ENCODE measurements at places on chromosomes 7 and 10.

DNA sequence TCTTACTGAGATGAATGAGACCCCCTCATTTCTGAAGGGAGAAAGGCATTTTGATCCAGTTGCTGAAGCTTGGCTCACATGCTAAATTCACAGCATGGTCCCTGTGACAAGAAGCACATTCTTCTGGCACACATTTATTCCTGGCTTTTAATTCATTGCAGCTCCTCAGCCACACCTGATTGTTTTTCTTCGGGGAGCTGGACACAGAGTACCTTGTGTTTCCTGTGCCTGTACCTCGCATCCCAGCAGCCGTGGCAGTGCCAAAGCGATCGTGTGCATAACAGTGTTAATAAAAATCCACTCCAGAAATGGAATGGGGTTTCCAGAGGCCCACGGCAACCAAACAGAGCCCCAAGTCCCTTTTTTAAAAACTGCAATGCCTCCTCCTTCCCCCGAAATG is 615.3 kb upstream of the MGMT start:
- DNase-seq: no peak

- no peak for DNase-seq
Observed at GRCh38 chr10:12501841-12502525, 152.6 kb downstream of the CAMK1D start.

GRCh38 chr7:157476654-157477549 is 140.1 kb downstream of the DNAJB6 start:
- DNase-seq: no peak

GRCh38 chr7:2983586-2983985 is 60.1 kb downstream of the CARD11 start:
- no peak for DNase-seq

DNA sequence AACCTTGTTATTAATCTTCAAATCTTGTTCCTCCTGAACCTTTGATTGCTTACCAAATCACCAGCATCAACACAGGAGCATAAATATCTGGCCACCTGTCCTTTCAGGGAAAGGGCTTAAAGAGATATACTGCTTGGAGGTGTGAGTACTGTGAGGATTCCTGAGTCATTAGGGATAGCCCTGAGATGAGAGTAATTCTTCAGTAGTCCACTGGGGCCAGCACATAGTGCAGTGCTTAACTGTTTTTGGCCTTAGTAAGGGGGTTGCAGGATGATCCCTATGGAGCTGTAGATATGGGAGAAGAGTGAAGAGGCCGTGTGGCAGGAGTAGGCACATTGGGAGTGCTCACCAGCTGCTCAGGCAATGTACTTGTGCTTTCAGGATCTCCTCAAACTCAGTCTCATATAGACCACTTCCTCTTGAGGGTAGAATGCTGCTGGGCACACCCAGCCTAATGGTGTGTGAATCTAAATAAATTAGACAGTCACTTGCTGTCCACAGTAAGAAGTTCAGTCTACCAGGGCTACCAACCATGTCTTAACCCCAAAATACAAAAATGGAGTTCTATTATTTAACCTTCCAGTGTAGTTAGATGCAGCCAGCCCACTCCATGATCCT is 26.5 kb upstream of the GPR141 start:
- no peak for DNase-seq

DNA sequence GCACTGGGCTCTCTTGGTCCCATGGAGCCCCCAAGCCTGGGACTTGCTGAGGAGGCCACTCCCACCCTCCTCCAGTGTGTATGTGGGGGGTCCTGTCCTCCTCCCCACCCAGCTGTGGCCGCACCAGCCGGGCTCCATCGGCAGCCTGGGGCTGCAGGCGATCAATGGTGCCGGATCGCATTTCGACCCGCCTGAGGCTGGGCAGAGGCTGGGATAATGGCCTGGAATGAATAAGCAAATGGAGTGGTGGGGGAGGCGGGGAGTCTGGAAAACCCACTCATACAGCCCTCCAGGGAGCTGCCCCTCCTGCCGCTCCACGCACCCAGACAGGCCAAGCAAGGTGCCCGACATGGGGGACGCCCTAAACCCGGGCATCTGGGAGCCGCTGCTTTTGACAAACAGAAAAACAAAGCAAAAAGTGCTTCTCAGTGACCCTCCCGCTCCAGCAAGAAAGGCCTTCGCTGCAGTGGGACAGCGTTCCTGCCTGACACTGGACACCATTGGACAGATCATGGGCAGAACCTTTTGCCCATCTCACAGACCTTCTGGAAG is 160.5 kb downstream of the NRF1 start:
- no peak for DNase-seq

DNA sequence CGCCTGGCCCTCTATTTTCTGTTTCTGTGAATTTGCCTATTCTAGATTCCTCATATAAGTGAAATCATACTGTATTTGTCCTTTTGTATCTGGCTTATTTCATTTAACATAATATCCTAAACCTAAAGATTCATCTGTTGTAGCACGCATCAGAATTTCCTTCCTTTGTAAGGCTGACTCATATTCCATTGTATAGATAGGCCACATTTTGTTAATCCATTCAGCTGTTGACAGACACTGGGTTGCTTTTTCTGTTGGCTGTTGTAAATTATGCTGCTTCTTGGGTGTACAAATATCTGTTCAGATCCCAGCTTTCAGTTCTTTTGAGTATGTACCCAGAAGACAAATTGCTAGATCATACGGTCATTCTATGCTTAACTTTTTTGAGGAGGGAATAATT is 28.8 kb upstream of the CUL1 start:
- no peak for DNase-seq

GRCh38 chr10:86176850-86177536 is 189.6 kb downstream of the GRID1 start:
- DNase-seq: no peak

GRCh38 chr7:99188221-99188620 is 19.7 kb downstream of the KPNA7 start:
- DNase-seq: no peak

- DNase-seq: no peak
Observed at GRCh38 chr7:50790381-50790780, 7.7 kb upstream of the GRB10 start.

DNA sequence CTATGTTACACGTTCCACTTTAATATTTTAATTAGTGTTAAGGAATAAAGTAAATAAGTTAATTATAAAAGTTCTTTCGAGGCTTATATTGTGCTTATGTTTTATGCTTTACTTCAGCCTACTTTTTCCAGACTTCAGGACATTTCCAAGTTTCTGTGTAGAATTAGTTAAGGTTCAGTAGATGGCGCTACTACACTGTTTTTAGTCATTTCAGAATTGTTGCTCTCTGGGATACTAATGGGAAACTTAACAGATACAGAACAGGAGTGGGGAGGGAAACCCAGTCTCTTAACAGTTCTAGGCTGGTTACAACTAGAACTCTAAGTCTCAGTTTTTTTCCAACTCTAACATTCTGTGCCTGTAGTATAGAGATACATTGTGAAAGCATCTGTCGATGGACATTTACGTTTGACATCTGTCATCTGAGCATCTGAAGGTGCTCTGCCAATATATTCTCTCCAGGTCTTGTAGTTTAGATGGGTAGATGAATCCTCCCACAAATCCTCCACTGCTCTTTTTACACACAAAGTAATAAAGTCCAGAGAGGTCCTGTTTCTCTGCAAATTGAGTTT is 56.8 kb upstream of the FAM171A1 start:
- DNase-seq: no peak

DNA sequence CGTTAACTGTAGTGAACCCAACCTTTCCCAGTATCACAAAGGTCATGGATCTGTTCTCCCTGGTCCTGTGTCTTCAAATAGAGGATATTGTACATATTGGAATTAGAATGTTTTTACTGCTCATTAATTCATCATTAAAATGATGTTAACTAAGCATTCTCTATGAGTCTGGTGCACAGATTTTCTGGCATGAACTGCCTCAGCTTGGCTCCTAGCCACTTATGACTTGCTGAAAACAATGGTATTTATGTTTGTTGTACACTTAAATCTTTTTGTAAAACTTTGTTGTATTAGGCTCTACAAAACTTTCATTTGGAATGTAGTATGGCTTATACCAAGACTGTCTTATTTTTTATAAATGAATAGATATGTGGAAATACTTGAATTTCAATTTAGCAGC is 329.4 kb downstream of the TFEC start:
- DNase-seq: no peak

DNA sequence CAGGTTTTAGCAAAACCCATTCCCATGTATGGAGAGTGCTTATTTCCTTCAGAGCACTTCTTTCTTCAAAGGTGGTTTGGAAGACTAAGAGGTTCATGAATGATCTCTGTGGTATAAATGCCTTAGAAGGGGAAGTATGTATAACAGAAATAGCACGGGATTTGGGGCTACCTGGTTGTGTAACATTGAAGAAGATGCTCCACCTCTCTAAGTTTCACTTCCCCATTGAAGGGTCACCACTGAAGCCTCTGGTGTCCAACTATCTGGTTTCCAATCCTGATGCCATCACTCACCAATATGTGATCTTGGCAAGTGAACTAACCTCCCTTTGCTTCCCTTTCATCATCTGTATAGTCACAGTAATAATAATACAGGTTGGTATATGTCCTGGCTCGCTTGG is 37.2 kb downstream of the CYCS start:
- no peak for DNase-seq

GRCh38 chr7:135678612-135679575 is 16.6 kb downstream of the STMP1 start:
- no peak for DNase-seq

All from activated T-cell treated with anti-CD3 and anti-CD28 coated beads, Interleukin-2, amount 50 U/mL, for 72 hours (primary cell).